ENCODE measurements at places on chromosomes 11 and 22. TPM values are rescaled to one million over a fixed set of nuclear protein-coding genes. Genes with fewer than 3 reads are reported as not detected.
A peak's percentile ranks its signal among the peaks of the same experiment; 100 is the strongest.

DNA sequence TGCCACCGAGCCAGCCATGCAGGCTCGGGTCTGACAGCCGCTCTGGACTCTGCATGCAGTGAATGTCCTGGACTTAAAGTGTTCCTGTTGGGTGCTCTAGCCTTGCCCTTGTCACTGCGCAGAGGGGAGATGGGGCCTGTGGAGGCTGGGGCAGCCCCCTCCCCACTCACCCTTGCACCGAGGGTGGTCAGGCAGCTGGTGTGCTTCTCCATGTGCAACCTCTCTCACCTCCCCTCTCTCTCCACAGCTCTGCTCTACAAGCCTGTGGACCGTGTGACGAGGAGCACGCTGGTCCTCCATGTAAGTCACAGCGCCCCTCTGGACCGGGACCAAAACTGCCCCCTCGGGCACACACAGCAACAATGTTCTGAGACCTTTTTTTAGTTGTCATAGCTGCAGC, 92.5 kb downstream of the BCR start:
- DNase-seq, result no peak

DNA sequence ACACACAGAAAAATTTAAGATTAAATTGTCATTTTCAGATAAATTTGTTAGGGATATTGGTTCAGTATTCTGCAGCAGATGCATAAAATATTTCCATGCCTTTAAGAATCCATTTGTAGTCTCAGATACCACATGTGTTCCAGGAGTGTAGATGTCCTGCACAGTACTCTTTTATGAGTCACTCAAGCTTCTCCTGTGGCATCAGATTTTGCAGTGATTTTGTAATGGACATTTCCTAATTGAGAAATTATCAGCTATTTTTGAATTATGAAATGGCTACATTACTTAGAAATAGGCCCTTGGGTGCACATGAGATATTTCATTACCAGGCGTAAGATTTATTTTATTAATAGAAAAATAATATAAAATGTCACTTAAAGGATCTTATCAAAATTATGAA, 18.9 kb downstream of the MMP3 start:
- no peak for DNase-seq

DNA sequence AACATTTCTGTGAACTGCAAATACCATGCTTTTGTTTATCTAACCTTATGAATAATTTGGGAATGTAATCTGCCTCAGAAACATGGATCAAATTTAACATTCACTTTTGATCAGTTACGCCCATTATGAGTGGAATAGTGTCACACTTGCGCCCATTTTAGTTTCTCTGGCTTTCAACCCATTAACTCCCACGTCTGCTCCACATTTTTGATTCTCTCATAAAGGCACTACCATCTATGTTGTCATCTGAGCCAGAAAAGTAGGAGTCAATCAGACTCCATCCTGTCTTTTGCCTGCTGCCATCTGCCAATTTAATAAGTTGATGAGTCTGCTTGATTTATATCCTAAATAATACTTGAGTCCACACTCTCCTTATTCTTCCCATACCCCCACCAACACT, 1090.7 kb downstream of the DLG2 start:
- no peak for DNase-seq

- no peak for DNase-seq
Measured at GRCh38 chr11:122103321-122103720, 12.7 kb downstream of the BLID start.

The FSHB gene
- not detected for total RNA-seq

DNA sequence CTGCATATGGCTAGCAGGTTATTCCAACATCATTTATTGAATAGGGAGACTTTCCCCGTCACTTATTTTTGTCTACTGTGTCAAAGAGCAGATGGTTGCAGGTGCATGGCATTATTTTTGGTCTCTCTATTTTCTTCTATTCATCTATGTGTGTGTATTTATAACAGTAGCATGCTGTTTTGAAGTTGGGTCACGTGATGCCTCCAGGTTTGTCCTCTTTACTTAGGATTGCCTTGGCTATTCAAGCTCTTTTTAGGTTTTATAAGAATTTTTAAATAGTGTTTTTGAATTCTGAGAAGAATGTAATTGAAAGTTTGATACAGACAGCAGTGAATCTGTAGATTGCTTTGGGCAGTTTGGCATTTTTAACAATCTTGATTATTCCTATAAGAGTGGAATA, 770.6 kb downstream of the CNTN5 start:
- DNase-seq, result no peak

The VWCE gene
- total RNA-seq, result 0.45 TPM

GRCh38 chr11:46273511-46274205, 3.8 kb upstream of the CREB3L1 start:
- DNase-seq, result no peak

DNA sequence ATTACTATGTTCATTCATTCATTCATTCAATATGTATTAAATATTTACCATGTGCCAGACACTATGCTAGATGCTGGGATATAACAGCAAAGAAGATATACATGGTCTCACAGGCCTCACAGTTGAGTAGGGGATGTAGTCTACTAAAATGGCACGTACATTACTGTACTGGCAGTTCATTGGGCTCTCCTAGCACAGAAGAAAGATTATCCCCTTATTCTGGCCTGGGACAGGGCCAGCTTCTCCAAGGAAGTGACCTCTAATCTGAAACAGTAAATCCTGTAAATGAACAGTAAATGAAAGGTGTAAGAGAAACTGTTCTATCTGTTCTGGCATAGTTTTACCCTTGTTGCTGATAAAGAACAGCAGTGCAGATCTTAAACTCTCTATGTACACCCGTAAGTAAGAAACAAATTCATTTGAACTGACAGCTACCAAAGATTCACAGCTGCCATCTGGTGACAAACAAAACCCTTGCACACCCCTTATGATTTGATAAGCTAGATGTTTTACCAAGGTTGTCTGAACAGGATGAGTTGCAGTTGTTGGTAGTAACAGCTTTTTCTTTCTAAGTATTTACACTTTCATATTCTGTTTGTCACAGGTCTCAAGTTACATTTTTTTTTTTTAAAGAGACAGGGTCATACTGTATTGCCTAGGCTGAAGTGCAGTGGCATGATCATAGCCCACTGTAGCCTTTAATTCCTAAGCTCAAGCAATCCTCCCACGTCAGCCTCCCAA, 263.1 kb downstream of the TMEM135 start:
- DNase-seq, result no peak

GRCh38 chr22:48181263-48181955, 1419.0 kb downstream of the TBC1D22A start:
- no peak for DNase-seq

DNA sequence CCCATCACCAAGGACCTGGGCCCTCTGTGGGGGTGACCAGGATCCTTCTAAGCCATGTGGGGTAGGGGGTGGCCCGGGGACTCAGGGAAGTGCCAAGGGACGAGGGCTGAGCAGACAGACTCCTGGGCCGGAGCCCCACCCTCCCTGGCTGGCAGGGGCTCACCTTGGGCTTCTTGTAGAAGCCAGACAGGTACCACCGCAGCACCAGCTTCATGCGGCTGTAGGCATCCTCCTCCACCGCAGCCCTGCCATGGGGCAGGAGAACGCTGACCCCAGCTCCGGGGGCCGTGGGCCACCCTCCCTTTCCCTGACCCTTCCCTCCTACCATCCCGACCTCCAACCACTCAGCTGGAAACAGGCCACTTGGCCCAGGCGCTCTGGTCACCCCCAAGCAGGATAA, 45.9 kb upstream of the CARS1 start:
- DNase-seq, result no peak

The FAU gene
- total RNA-seq, result 229 TPM

DNA sequence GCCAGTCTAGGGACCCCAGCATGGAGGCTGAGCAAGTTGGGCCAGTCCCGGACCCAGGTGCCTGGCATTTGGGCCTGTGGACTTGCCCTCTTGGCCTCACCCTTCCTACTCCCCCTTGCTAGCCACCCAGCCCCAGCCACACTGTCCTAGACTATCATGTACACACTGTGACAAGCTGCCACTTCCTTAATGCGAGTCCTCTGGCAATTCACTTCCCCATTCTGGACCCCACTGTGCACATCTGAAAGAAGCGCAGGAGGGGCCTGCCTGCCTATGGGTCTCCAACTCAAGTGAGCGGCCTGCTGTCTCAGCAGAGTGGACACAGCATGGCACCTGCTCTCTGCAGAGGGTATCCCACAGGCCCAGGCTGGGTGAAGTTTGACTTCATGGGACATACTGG, 68.5 kb upstream of the LMO1 start:
- DNase-seq, result no peak

DNA sequence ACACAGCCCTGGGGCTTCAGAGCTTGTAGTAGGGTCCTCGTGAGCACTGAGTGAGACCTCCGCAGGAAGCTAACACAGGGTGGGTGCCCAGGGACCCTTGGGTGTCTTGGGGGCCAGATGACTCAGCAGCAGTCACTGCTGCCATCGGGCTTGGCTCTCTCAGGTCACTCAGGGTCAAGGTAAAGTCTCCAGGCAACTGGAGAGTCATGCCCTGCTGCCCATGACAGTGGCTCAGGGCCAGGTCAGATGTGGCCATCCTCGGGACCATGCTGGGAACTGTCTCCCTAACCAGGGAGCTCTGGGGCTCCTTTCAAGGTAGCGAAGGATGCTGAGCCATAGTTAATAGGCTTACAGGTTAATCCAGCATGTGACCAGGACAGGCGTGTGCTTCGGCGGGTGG, 44.4 kb upstream of the SLC22A12 start:
- no peak for DNase-seq

The ATG13 gene
- 101 TPM for total RNA-seq

The SPDYC gene
- not detected for total RNA-seq

- DNase-seq, result no peak
Measured at GRCh38 chr22:31344578-31345330, 1.4 kb downstream of the PATZ1 start.

- DNase-seq, result no peak
Measured at GRCh38 chr22:46260038-46260437, 3.1 kb downstream of the PKDREJ start.

GRCh38 chr22:45225732-45226502, 14.8 kb downstream of the KIAA0930 start:
- DNase-seq, result peak; percentile 35

The ARHGAP20 gene
- not detected for total RNA-seq

DNA sequence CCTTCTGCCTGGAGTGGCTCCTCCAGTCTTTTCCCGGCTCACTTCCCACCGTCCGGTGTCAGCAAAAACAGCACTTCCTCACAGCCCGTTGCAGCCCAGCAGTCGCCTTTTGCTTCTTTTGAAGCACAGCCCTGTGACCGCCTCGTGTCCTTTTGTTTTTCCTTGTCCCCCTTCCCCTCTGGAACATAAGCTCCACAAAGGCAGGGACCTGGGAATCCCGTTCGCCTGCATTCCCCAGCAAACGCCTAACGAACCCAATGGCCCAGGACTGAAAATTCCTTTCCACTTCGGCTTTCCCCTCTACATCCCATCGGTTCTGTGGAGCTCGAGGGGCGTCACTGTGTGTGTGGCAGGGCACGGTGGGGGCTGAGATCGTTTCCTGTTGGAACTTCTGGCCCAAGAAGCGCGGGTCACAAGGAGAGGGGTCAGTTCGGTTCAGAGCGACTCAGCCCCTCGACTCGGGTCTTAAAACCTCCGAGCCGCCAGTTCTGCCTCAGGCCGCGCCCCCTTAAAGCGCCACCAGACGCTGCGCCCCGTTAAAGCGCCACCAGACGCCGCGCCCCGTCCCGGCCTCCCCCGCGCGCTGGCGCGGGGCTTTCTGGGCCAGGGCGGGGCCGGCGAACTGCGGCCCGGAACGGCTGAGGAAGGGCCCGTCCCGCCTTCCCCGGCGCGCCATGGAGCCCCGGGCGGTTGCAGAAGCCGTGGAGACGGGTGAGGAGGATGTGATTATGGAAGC, 841 bp downstream of the RIC8A start:
- peak; percentile 60 for DNase-seq

DNA sequence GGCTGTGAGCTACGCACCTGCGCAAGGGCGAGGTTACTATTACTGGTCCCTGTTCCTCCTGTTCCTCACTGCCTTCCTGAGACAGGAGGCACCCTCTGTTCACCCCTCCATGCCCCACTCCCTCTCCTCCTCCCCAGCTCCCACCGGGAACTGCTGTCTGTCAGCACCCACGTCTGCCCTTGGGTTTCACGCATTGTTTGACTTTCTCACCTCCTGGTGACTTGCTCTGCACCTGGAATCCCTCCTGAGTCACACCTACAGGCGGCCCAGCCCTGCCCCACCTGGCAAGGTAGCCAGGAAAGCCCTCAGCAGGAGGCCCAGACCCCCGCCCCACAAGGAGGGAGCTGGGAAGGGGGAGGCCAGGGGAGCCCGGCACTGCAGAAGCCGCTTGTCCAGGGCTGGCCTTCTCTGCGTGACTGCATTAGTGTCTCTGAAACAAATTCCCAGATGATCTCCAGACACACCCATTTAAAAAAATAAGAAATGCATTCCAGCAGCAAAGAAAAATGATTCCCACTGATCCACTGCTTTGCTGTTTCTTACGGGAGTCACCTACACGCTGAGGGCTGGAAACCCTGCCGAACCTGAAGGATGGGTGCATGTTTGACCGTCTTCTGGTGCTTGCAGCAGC, 86.4 kb downstream of the CELSR1 start:
- DNase-seq, result no peak

GRCh38 chr11:32972781-32973180, 42.9 kb upstream of the DEPDC7 start:
- DNase-seq, result no peak

GRCh38 chr11:44255406-44256071, 54.4 kb downstream of the ALX4 start:
- no peak for DNase-seq

DNA sequence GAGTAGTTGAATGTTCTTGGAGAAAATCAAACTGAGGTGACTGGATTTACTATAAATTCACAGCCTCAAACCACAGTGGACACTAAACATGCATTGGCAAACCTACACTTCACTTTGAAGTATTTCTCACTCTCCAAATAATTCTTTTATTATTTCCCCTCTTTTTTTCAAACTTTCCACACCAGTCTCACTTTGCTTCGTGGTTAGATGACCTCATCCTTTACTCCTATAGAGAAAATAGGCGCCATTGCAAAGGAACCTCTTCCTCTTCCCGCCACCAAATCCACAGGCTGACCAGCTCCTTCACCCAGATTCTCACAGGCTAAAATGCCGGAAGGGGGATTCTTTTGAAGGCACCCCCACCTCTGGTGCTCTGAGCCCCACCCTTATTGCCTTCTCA, 33.4 kb downstream of the HTR3A start:
- no peak for DNase-seq

GRCh38 chr11:21511835-21512440, 680.9 kb upstream of the ANO5 start:
- DNase-seq, result peak; percentile 87

DNA sequence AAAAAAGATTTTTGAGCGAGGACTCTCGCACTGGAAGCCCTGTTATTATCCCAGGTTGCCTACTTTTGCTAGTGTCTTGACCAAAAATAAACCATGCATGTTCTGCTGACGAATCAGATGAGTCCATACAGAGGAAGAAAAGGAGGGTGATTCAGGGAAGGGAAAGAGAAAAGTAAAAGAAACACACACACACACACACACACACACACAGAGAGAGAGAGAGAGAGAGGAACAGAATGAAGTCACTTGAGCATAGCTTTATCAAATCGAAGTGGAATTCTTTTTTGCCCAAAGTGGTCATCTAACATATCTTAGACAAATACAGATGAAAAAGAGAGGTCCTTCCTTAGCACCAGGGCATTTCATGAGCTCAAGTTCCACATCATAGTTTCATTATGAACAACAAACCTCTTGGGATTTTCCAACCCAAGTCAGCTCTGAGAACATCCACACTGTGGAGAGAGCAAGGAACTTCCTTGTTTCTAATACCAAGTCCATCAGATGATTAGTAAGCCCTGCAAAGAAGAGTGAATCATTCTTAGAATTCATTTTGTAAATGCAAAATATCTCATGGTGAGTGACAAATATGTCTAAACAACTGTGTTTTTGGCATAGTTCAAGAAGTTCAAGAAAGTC, 7.7 kb upstream of the MMP12 start:
- no peak for DNase-seq

- no peak for DNase-seq
Measured at GRCh38 chr11:14538271-14538925, 18.2 kb upstream of the PSMA1 start.

All from SK-MEL-5 (cell line).